ENCODE measurements at places on chromosomes 4 and X. TPM values are rescaled to one million over a fixed set of nuclear protein-coding genes. Genes with fewer than 3 reads are reported as not detected.

GIMD1 gene
- not detected for total RNA-seq

AMBN gene
- not detected for total RNA-seq

APELA gene
- not detected for total RNA-seq

ADAMTS3 gene
- 0.99 TPM for total RNA-seq

CYTL1 gene
- total RNA-seq = 5.0 TPM

DNA sequence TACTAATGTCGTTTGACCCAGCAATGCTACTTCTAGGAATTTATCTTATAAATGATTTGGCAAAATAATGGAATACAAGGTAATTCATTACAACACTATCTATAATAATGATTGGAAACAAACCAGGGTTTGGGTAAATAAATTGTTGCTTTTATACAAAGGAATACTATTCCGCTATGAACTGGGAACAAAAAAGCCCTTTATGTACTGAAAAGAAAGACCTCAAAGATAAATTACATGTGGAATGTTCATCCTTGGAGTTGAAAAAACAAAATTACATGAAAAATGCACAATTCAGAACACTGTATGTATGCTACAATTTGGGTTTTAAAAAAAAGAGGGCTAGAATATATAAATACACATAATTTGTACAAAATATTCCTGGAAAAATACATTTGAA, 5.2 kb upstream of the NUP54 start:
- no peak for ATAC-seq

GRCh38 chrX:143486105-143486504, 31.2 kb downstream of the SPANXN3 start:
- ATAC-seq = no peak

GRCh38 chrX:73963682-73964081, 340.3 kb upstream of the ZCCHC13 start:
- ATAC-seq = no peak

GRCh38 chr4:126262665-126263064, 947.9 kb downstream of the FAT4 start:
- ATAC-seq = no peak

DNA sequence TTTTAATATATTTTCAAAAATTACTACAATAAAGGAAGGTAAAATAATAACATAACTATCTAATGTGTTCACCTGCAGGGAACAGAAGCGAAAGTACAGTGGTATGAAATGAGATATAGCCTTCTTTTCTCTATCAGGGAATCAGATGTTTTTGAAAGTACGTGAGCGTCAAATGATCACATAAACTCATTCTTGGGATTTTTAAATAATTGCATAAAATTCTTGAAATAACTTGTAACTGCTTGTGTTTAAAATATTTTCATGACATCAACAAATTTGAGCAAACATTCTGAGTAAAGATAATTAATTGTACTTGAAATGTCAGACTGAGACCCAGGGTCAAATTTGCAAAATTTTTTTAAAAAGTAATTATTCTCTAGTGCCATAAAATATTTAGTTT, 193.5 kb upstream of the NEIL3 start:
- no peak for ATAC-seq

GRCh38 chr4:140012688-140013486, 141.1 kb downstream of the MAML3 start:
- ATAC-seq = peak; percentile 72

- peak; percentile 51 for ATAC-seq
These were observed 8.6 kb downstream of the FAM200B start for GRCh38 chr4:15690020-15690809.

DNA sequence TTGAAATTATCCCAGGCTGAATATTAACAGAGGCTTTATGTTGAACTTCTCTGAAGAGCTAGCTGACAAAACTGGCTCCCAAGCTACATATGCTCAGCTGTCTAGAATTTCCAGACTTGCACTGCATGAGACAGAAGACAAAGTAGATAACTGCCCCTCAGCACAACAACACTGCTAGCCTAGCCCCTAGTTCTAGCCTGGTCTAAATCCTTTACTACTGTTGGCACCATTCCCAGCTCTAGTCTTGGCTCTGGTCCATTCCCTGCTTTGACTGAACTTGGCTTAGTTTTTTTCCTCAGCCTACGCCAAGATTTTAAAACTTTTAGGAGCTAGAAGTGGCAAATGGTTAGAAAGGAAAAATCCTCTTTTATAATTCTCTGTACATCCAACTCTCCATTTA, 7.6 kb upstream of the OPHN1 start:
- ATAC-seq = peak; percentile 51

Measured in gastroesophageal sphincter (tissue), 4 donors.